ENCODE measurements at places on chromosomes 5 and 9.

DNA sequence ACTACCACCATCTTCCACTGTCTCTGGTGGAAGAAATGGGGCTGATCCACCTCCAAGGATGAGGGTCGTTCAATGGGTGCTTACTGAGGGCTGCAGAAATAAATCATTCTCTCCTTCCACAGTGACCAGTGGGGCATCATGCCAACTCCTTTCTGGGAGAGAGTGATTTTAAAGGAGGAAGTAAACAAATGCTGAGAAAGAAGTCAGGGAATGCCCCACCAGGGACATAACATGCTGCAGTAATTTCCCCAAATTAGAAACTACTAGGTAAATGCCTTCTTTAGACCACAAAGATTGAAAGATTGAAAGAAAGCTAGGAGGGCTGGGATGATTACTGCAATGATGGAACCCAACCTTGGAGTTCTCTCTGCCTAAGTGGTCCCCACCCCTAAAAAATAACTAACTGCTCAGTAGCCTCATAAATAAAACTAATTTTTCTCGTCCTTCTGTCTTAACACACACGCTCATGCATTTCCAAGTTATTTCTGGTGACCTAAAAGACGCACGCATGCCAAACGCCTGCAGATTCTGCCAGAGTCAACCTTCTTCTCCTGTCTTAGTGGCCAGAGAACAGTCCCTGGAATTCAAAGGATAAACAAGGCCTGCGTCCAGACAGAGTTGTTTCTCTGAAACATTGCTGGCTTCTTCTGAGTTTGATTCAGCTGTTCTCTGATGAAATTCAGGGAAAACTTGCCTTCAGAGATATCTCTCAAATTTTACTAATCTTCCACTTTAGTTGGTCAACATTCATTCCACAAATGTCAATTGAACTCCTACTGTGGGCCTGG lies 250.0 kb downstream of the NR3C1 start:
- DNase-seq = peak; percentile 82

DNA sequence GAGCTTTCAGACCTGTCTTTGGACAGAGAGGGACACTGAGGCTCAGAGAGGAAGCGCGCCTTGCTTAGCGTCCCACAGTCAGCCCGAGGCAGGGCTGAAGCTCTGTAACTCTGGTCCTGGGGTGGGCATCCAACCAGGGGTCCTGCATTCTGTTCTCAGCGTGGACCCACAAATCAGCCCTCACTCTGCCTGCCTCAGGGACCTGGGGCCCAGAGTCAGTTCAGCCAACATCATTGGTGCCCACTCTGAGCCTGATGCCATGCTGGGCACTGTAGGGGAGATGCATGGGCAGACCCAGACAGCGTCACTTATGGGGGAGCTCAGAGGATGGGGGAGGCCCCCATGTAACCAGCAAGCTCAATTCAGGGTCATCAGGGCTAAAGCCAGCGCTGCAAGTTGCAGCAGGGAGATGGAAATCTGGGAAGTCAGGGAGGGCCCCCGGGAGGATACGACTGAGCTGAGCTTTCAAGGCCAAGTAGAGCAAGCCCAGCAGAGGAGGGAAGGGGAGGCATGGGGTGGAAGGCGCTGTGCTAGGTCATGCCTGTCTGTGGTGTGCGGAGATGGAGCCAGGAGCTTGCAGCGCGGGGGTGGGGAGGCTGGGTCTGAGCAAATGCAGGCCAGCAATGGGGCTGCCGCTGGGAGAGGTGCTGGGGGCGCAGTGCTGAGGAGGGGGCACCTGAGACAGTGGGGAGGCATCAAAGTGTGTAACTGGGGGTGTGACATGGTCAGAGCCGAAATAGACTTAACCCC lies 21.1 kb downstream of the CORO2A start:
- no peak for DNase-seq

- no peak for DNase-seq
Observed at GRCh38 chr9:122562134-122562760, 9.3 kb downstream of the OR1N2 start.

GRCh38 chr5:8908055-8908683 lies 637.7 kb downstream of the SEMA5A start:
- DNase-seq = no peak

DNA sequence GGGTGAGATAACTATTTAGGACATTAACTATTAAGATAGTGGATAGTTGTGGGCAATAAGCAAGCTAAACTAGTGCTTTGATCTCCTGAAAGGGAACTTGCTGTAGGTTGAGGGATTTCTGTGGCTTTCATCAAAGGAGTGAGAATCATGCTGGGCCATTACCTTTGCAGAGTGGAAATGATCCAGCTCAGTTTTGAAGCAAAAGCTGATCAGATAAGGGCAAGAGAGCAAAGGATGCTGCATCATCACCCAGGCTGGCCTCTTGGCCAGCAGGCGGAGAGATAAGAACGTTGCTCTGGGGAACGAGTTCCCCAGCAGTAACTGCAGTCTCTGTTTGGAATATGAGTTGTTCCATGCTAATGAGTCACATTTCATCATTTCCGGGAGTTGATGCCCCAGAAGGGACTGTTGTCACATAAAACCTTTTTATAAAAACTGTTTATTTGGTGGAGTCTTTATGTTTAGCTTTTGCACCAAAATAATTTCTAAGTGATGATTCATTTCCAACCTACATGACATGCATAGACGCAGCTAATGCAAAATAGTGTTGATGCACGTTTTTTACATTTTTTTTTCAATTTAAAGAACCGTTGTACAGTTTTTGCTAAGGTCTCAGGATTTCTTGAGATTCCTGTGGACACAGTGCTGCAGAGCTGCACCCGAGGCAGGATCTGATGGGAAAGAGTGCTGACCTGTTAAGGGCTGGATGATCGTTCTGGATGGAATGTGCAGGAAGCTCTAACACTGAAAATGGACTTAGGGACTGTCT lies 99.3 kb downstream of the ACTBL2 start:
- no peak for DNase-seq

DNA sequence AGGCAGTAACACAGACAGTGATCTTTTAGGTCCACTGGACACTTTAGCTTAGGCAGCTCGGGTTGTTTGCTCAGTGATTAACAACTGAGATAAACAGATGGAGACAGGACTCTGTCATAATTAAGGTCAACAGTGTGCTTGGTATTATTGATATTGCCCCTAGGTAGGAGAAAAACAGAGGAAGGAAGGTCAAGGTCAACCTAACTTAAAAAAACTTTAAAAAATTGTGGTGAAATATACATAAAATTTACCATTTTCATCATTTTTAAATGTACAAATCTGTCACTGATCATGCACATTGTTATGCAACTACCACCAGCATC lies 2.1 kb upstream of the HSPA4 start:
- no peak for DNase-seq

GRCh38 chr5:154971501-154971900 lies 30.6 kb downstream of the MRPL22 start:
- DNase-seq = no peak

- no peak for DNase-seq
Observed at GRCh38 chr5:138623053-138623452, 47.9 kb upstream of the HSPA9 start.

GRCh38 chr9:121836366-121836885 lies 185.0 kb downstream of the DAB2IP start:
- DNase-seq = no peak

DNA sequence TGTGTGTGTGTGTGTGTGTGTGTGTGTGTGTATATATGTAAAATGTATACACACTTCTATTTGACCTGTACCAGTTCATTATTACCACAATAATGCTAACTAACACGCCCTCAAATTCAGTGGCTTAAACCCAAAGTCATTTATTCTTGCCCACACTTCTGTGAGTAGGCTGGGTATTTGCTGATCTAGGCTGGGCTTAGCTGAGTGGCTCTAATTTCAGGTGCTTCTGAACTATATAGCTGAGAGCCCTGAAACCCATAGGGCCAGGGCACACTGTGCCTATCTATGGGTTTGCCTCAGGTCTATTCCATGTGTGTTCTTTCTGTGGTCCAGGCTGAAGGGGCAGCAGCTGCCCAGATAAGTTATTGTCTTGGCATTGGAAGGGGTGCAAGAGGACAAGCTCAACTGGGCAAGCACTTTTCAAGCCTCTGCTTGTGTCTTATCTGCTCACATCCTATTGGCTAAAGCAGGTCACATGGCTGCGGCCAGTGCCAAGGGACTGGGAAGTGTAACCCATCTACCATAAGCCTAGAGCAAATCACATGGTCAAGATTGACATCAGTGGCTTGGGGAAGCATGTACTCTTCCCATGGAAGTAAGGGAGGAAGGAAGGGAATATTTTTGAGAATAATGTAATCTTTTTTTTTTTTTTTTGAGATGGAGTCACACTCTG lies 139.9 kb downstream of the PALM2AKAP2 start:
- DNase-seq = no peak

DNA sequence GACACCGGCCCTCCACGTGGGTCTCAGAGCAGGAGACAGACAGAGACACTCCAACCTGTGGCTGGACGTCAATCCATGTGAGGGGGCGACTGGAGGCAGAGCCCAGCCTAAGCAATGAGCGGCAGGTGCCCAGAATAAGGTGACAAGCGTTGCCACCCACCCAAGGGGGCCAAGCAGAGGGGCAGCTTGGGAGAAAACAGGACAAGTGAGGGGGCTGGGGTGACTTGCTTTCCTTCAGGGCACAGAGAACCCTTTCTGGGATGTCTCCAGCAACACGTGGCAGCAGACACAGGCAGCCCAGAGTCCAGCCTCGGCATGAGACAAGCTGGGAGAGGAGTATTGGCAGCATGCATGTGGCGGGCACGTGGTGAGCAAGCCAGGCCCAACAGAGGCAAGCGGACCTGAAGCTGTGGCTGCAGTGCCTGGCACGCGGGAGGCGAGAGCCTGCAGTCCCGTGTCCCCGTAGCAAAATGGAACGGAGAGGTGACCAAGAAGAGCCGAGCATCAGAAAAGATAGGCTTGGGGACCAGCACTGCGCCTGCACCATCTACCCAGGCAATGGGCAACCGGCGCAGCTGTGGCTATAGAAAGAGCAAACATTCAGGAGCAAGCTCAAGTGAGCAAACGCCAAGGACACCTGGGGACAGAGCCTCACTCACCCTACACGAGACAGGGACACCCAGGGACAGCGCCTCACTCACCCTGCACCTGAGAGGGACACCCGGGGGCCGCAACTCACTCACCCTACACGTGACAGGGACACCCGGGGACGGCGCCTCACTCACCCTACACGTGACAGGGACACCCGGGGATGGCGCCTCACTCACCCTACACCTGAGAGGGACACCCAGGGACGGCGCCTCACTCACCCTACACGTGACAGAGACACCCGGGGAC lies 6.2 kb downstream of the TERT start:
- DNase-seq = no peak

GRCh38 chr5:92662741-92663140 lies 918.3 kb downstream of the NR2F1-AS1 start:
- DNase-seq = no peak

DNA sequence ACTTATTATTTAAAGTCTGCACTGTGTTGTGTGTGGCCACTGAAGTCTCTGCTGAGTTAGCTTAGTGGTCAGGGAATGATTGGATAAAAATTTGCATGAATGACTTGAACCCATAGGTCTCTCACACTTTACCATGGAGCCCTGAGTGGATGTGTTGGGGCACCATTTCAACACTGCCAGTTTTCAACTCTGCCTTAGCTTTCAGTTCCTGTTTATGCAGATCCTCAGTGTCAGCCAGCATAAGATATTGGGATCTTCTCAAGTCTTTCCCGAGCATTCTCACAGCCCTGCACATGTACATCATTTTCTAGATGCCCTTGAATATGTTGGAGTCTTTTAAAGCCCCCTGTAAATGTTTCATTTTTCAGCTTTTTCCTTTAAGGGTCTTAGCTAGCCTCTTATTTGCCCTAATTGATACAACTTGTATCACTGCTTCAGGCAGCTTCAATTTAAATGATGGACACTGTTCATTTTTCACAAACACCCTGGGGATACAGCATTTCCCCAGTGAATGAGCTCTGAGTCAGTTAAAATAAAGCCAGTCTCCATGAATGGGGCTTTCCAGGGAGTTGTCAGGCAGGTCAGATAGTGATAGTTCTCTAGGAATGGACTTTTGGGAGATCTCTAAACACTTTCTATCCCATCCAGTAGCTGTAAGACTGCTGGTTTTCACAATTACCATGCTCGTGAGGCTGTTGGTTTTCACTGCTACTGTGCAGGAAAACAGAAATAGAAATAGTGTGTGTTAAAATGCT lies 211.9 kb upstream of the PAPPA start:
- DNase-seq = no peak

GRCh38 chr5:130126746-130127145 lies 222.5 kb downstream of the CHSY3 start:
- DNase-seq = no peak

GRCh38 chr9:133075925-133076630 lies 14.3 kb downstream of the CEL start:
- DNase-seq = no peak

GRCh38 chr9:91953718-91954117 lies 3.7 kb upstream of the ROR2 start:
- DNase-seq = no peak

- DNase-seq = no peak
Observed at GRCh38 chr5:15031180-15031579, 159.6 kb upstream of the ANKH start.

DNA sequence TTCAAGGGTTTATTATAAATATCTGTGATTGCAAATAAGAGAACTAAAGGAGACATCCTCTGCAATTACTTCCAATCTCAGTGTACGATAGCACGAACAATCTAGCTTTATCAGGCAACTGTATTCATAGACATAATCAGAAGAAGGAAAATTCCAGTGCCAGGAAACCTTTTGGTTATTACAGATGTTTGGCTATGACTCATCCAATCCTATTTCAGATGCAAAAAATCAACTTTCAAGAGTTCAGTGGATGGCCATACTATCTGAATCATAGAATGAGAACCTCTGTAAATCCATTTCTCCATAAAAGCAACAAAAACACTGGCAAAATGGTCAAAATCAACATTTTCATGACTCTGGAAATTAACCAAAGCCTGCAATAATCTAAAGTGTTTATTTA lies 37.9 kb downstream of the GAS1 start:
- DNase-seq = no peak

DNA sequence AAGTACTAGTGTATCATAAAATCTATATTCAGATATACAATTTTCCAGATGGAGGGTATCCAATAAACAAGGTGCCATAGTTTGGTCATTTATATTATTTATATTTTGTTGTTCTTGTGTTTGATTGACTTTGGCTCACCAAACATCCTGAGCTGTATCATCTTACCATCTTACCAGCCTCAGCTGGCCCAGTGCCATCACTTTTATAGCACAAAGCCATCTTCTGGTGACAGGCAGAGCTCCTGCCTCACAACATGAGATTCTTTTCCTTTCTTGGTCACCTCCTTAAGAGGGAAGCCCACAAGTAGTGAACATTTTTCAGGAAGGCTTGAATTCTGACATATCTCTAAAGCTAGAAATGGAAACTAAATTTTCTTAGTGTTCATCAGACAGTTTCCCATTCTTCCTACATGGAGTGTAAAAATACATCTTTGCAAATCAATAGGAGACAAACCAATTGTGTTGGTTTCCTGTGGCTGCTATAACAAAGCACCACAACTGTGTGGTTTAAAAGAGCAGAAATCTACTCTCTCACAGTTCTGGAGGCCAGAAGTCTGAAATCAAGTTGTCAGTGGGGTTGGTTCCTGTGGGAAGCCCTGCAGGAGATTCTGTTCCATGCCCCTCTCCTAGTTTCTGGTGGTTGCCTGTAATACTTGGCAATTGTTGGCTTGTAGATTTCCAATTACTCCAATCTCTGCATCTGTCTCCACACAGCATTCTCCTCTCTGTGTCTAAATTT lies 341.8 kb downstream of the MAN2A1 start:
- DNase-seq = no peak

Data from Right ventricle myocardium superior (tissue), 1 donor.